ENCODE measurements at places on chromosomes 16 and 17. TPM values are rescaled to one million over a fixed set of nuclear protein-coding genes. Genes with fewer than 3 reads are reported as not detected.

Gene KRTAP4-2
- total RNA-seq: not detected

- H3K4me1 ChIP-seq: peaks cover 2% of the 10 kb centered on the region
- no peaks in the 10 kb centered on the region for H3K27me3 ChIP-seq
- DNase-seq: no peak
- H3K4me3 ChIP-seq: peak overlapping the region; percentile 17
- no peaks in the 10 kb centered on the region for H3K36me3 ChIP-seq
- no peak overlapping the region for H3K27ac ChIP-seq
These were observed 116.9 kb downstream of the USP22 start for GRCh38 chr17:20925954-20926353.

DNA sequence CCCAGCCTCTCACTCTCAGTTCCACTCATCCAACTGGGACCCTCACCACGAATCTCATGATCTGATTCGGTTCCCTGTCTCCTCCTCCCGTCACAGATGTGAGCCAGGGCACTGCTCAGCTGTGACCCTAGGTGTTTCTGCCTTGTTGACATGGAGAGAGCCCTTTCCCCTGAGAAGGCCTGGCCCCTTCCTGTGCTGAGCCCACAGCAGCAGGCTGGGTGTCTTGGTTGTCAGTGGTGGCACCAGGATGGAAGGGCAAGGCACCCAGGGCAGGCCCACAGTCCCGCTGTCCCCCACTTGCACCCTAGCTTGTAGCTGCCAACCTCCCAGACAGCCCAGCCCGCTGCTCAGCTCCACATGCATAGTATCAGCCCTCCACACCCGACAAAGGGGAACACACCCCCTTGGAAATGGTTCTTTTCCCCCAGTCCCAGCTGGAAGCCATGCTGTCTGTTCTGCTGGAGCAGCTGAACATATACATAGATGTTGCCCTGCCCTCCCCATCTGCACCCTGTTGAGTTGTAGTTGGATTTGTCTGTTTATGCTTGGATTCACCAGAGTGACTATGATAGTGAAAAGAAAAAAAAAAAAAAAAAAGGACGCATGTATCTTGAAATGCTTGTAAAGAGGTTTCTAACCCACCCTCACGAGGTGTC, 26.6 kb downstream of the STH start:
- no peaks in the 10 kb centered on the region for H3K27me3 ChIP-seq
- no peak overlapping the region for H3K4me3 ChIP-seq
- H3K27ac ChIP-seq: no peak overlapping the region
- no peaks in the 10 kb centered on the region for H3K36me3 ChIP-seq
- no peaks in the 10 kb centered on the region for H3K4me1 ChIP-seq

DNA sequence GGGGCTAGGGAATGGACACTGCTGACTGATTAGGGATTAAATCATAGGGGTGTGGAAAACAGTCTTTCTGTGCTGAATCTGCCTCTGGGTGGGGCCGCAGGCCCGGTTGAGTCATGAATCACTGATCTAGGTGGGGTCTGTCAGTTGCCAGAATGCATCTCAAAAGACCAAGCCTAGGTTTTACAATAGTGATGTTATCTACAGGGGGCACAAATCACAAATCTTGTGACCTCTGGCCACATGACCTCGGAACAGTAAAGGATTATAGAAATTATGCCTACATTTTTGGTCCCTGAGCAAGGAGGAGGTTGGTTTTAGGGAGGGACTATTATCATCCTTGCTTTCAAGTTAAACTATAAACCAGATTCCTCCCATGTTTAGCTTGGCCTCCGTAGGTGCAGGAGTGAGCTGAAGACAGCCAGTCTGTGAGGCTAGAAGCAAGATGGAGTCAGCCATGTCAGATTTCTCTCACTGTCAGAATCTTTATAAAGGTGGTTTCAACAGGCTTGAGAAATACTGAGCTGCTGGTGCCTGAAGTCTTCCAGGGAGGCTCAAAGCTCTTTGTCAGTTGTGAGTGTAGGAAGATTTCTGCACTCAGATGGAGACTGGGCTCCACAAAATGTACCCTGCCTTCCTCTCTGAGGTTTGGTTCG, 12.9 kb downstream of the GNGT2 start:
- no peaks in the 10 kb centered on the region for H3K4me1 ChIP-seq
- no peak for DNase-seq
- no peaks in the 10 kb centered on the region for H3K27me3 ChIP-seq
- H3K27ac ChIP-seq: no peak overlapping the region
- H3K4me3 ChIP-seq: no peak overlapping the region

DNA sequence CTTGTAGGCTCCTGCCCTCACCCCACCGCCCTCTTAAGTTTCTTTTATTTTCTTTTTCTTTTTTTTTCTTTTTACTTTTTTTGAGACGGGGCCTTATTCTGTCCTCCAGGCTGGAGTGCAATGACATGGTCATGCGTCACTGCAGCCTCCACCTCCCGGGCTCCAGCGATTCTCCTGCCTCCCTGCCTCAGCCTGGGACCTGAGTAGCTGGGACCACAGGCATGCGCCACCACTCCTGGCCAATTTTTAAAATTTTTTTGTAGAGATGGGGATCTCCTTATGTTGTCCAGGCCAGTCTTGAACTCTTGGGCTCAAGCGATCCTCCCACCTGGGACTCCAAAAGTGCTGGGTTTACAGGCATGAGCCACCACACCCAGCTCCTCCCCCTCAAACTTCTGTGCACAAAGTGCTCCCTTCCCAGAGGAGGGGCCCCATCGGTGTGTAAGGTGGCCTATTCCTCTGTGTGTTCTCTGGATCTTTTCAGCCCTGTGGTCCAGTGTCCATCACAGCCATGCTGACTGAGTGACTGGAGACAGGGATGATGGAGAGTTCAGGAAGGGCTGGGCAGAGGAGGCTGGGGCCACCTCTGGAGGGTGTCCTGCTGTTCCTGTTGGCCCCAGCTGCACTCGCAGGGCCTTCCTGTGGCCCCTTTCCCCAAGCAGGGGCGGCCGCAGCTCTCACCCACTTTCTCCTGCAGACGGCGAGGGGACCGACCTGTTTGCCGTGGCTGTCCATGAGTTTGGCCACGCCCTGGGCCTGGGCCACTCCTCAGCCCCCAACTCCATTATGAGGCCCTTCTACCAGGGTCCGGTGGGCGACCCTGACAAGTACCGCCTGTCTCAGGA, 8.9 kb upstream of the IL32 start:
- no peaks in the 10 kb centered on the region for H3K27me3 ChIP-seq
- no peaks in the 10 kb centered on the region for H3K36me3 ChIP-seq

GRCh38 chr17:59874376-59874775, 18.4 kb downstream of the TUBD1 start:
- no peaks in the 10 kb centered on the region for H3K27me3 ChIP-seq
- no peak overlapping the region for H3K4me3 ChIP-seq

DNA sequence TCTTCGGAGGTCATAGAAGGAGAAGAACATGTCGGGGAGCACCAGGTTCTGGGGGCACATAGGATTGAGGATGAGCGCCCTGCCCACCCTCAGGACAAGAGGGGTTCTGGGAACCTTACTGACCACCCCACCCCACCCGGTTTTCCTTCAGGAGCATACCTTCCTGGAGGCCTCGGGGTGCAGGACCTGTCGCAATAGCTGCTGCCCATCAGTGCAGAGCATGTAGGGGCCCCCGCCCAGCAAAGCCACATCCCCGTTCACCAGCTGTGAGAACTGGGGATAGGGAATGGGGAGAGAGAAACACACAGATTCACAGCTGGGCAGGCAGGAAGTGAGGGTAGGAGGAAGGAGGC, 2.1 kb downstream of the ESRP2 start:
- peaks cover 12% of the 10 kb centered on the region for H3K4me1 ChIP-seq
- H3K27me3 ChIP-seq: no peaks in the 10 kb centered on the region
- DNase-seq: no peak
- no peaks in the 10 kb centered on the region for H3K36me3 ChIP-seq
- H3K27ac ChIP-seq: no peak overlapping the region

DNA sequence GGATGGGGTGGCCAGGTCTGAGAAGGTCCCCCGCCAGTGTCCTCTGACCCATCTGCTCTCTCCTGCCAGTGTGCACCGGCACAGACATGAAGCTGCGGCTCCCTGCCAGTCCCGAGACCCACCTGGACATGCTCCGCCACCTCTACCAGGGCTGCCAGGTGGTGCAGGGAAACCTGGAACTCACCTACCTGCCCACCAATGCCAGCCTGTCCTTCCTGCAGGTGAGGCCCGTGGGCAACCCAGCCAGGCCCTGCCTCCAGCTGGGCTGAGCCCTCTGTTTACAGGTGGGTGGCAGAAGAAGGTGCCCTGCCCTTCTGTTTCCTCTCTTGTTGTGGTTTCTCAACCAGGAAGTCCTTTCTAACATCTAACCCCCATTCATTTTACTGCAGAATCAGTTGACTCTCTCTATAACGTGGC, 7.1 kb downstream of the ERBB2 start:
- DNase-seq: no peak
- H3K4me3 ChIP-seq: no peak overlapping the region

- no peaks in the 10 kb centered on the region for H3K4me1 ChIP-seq
- H3K4me3 ChIP-seq: no peak overlapping the region
- no peak for DNase-seq
- H3K27ac ChIP-seq: no peak overlapping the region
These were observed 8.9 kb downstream of the CALB2 start for GRCh38 chr16:71367241-71367976.

All from ovary (tissue), 10 donors.